Occipital lobe (tissue), 3 donors: ENCODE measurements at places on chromosomes 5 and 9. TPM values are rescaled to one million over a fixed set of nuclear protein-coding genes. Genes with fewer than 3 reads are reported as not detected.

The DDX4 gene
- not detected for total RNA-seq

The PCDHB11 gene
- total RNA-seq, result 10.5 TPM

The SLC6A18 gene
- total RNA-seq, result not detected

The SLCO4C1 gene
- 0.47 TPM for total RNA-seq

The C5orf58 gene
- not detected for total RNA-seq

The AMBP gene
- total RNA-seq, result 1.6 TPM

The INSL6 gene
- not detected for total RNA-seq

The ARID3C gene
- total RNA-seq, result not detected

The TMEM252 gene
- not detected for total RNA-seq

DNA sequence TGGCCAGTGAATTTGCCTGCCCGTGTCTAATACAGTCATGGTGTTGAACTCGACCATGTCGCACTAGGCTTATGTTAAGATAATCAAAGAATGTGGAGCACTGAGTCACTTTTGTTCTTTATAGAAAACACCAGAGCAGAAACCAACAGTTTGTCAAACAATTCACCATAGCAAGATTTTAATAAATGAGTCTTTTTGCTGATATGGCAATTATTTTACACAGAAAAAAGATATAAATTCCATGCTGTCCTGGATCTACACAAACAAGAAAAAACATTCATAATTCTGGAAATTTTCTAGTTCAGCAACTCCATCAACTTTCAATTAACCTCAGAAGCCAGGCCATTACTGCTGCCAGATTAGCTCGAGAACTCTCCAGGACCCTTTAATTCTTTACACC is 208.9 kb downstream of the ZNF608 start:
- DNase-seq, result no peak

DNA sequence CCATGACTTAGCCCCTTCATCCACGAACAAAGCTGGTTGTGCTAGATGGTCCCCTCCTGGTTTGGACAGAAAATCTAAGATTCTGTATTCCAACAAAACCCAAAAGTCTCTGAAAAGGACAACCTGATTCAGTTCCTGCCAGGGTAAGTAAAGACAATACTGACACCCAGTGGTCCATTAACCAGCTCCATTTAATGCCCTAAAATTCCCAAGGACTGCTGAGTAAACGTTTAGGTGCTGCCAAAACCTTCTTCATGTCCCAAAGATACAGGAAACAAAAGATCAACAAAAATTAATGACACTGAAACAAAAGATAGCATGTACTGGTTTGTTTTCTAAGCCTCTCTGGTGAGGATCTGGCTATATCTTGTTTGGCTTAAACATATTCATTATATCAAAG is 25.3 kb upstream of the PPP1R2B start:
- DNase-seq, result no peak

GRCh38 chr5:88885002-88885401 is 2.0 kb upstream of the MEF2C start:
- no peak for DNase-seq

DNA sequence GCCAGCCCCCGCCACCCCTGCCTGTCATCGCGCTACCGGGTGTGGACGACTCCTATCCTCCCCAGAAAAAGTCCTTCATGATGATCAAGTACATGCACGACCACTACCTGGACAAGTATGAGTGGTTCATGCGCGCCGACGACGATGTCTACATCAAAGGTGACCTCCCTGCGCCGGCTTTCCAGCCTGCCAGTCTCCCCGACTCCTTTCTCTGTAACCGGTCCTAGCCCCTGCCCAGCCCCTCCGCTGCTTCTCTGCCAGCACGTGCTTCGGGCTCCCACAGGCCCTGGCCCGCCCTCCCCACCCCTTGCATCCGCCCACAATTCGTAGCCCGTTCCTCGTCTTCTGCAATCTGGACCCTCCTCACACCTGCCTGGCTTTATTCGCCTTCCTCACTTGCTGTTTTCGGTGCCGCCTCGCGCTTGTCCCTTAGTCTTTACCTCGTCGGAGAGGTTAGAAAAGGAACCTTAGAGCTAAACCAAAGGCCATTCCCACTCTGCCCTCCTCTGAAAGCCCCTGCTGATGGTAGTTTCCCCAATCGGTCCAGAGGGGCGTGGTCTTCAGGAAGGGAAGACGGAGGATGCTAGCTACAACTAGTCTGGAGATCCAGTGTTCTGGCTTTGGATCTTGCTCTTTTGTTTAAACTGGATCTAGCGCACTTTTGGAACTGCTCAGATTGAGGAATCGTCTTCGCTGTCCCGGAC is 1.4 kb downstream of the CHSY3 start:
- no peak for DNase-seq

- DNase-seq, result no peak
Measured at GRCh38 chr9:32339424-32339823, 45.0 kb upstream of the ACO1 start.

- no peak for DNase-seq
Measured at GRCh38 chr9:94014920-94015319, 59.8 kb upstream of the BARX1 start.

DNA sequence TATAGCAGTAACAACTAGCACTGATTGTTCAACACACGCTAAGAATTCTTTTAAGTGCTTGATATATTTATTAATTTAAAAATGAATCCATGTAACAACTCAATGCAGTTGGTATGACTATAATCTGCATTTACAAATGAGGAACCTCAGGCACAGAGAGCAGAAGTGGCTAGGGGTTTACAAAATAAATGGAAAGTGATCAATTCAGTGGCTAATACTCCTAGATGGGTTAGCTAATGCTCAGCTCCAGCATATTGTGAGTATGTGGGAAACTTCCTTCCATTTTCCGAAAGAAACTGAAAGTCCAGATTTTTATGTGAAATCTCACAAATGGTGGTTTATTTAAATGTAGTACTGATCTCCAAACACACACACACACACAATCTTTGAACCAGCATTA is 128.0 kb downstream of the RFX3 start:
- DNase-seq, result no peak

GRCh38 chr5:1411099-1411498 is 34.1 kb downstream of the SLC6A3 start:
- DNase-seq, result no peak
